Stimulated activated CD4-positive, alpha-beta T cell treated with anti-CD3 and anti-CD28 coated beads, Interleukin-1b, Interleukin-23, amount 100 ng/mL, for 4 hours (primary cell): ENCODE measurements at places on chromosomes 3 and 15.

DNA sequence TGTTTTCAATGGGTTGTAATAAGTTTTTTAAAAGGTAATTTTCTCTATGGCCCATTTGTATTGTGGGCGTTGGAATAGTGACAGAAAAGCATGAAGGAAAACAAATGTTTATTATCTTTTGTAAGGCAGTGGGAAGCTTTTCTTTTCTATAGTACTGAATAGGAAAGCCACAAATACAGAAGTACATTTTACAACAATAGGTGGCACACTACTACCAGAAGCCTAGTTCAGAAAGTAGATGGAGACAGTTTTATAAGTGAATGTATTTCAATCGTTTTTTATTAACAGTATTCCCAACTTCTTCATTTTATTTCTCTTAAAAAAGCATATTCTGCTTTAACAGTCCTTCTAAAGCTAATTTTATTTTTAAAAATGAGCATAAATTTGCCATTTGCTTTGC lies 296.7 kb downstream of the PTPRG start:
- DNase-seq, result no peak

GRCh38 chr3:192080336-192080735 lies 619.4 kb downstream of the PYDC2 start:
- DNase-seq, result no peak

GRCh38 chr15:31342381-31342780 lies 15.7 kb downstream of the KLF13 start:
- no peak for DNase-seq

DNA sequence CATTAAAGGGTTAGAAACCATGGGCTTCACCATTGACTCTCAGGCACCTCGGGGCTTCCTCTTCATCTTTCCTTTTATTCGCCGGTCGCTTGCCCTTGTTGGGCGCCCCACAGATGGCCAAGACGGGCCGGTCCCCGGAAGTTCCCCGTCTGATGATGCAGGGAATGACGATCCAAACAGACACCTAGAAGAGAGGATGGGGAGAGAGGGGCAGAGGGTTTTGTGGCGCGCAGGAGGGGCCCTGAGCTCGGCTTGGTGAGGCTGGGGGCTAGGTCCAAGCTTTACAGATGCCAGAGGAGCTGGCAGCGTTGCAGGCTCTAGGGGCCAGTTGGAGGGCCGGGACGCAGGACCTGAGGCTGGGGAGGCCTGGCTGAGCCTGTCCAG lies 532 bp upstream of the ESYT3 start:
- no peak for DNase-seq

GRCh38 chr15:90142216-90143165 lies 40.2 kb upstream of the IDH2 start:
- peak; percentile 12 for DNase-seq

GRCh38 chr3:54628888-54629441 lies 298.9 kb downstream of the LRTM1 start:
- DNase-seq, result no peak

DNA sequence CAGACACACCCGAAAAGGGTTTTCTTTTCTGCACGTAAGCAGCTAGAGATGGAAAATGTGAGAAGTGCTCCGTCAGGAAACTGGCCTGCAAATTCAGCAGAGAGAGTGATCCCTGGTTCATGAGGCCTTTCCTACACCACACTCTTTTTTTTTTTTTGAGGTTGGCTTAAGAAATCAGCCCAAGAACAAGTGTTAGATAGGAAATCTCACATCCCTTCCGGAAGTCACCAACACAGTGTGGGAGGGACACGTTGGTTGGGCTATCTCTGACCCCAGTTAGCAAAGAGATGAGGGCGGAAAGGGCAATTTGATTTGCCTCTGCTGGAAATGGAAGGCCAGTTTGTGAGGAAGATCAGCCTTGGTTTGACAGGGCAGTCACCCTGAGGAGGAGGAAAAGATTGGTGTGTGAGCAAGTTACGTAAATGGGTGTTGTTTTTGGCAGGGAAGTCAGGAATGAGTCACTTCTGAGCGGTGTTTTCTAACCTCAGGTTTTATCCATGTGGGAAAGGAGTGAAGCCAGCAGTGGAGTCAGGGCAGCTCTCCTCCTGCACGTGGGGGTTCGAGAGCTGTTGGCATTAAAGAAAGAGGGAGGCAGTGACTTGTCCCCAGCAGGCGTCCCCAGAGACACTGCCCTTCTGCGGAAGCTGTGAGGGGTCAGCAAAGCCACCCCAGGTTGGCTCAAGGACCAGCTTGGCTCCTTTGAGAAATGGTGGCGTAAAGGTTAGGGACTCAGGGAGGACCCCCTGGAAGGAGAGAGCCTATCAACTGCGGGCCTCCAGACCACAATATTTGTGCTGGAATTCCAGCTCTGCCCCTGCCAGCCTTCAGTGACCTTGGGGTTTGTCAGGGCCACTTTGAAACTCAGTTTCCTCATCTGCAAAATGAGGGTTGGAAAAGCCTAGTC lies 237.6 kb upstream of the BHLHE40 start:
- DNase-seq, result no peak

DNA sequence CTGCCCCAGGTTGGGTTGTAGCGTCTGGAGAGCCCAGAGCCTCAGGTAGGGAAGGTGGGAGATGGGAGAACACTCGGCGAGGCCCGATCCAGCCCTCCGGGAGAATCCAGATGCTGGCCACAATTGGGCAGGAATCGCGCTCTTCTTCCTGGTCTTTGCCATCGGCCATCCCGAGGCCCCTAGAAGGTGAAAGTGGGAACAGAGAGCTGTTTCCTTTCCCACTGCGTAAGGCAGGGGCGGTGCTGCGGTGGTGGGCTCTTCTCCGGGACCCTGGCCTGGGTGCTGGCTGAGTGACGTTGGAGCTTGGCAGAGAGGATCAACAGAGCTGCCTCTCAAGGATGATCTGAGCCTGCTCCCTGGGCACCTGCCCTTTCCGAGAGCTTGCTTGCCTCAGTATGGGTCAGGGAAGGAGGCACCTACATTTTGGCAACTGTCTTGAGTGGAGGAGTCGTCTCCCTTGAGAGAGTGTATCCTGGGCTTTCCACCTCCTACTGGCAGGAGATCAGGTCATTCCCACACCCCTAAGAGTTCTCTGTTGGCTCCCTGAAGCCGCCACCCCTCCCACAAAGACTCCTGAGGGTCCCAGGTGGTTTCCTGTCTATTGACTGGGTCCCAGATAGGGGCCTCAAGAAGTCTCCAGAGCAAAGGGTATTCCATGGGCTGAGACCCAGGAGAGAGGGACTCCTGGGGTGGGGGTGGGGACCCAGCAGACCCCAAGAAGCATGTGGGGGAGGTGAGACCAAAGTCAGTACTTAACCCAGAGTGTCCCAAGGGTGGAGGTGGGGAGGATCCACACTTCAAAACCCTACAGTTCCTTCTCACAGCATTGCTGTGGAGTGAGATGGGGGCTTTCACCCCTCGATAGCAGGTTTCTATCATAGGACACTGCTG lies 1.6 kb downstream of the C15orf39 start:
- no peak for DNase-seq

GRCh38 chr3:123258811-123259420 lies 57.2 kb downstream of the SEC22A start:
- no peak for DNase-seq

DNA sequence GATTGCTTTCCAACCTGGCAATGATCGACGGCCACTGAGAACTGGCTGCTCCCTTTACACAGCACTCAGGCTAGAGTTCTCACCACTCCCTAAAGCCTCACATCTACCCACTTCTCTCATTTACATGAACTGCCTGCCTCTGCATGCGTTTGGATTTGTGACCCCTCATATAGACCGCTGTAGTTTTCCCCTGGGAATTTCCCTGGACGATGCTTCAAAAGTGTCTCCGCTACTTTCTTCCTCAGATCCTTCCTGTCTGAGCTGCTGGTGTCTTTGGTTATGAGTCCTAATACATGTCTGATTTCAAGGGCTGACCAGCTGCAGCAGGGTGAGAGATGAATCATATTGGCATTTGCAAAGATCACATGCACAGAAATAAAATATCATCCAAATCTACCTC lies 116.7 kb upstream of the ETV5 start:
- DNase-seq, result no peak
